ENCODE measurements at places on chromosomes 11 and 22.
A peak's percentile ranks its signal among the peaks of the same experiment; 100 is the strongest.

DNA sequence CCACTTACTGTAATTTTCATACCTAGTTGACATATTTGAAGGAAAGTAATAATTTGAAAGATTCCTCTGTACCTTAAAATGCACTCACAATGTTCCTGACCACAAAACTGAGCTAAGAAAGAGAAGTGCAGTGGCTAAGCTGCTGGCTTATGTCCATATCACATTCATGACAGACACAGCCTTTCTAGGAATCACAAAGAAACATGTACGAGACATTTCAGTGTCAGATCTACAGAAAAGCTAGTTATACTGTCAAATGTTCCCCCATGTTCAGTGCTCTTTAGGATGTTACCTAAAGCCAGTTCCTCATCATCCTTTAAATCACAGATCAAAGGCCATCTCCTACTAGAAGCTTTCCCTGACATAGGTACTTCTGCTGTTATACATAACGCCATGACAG lies 142.2 kb upstream of the C11orf58 start:
- DNase-seq = no peak

GRCh38 chr22:28978158-28978557 lies 83.5 kb downstream of the C22orf31 start:
- DNase-seq = peak; percentile 55

DNA sequence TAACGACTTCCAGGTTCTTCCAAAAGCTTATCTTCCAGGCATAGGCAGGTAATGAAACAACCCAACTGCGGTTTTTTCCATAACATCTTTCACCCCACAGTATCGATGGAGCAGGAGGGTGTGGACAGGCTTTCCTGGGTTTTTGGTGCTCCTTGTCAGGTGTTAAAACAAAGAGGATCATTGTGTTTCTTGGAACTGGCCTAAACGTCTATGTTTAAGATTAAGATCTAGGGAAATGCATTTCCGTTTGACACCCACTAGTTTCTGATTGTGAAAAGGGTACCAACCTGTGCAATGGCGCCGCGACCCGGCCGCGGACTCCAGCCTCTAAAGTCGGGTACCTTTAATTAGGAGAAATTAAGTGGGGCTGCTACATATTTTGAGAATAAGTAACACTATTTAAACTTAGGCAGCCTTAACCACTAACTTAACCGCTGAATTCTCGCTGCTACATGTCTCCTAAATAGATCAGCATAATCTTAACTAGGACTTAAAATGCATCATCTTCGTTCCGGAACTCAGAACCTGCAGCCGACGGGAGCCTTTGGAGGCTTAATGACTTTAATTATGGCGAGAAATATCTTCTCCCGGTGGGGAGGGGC lies 31.5 kb downstream of the C22orf31 start:
- peak; percentile 28 for DNase-seq

- no peak for DNase-seq
Measured at GRCh38 chr11:30131535-30131934, 99.3 kb upstream of the FSHB start.

- DNase-seq = no peak
Measured at GRCh38 chr11:95674657-95675358, 114.8 kb downstream of the FAM76B start.

- peak; percentile 58 for DNase-seq
Measured at GRCh38 chr11:3808861-3809623, 682 bp downstream of the PGAP2 start.

GRCh38 chr11:20438637-20439036 lies 51.1 kb downstream of the PRMT3 start:
- no peak for DNase-seq

DNA sequence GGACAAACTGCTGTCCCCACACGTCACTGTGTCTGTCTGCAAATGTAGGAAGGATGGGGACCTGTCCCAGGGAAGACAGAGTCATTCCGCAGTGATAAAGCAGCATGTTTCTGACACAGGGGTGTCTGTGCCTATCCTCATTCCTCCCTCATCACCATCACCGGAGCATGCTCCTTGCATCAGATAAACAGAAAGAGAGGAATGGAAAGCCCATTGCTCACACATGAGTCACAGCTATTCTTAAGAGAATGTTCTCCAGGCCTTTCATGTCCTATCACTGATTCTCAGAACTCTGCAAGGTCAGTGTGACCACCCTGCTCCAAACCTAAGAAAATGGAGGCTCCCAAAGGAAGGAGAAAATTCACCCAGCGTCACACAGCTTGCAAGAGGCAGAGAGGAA lies 38.9 kb downstream of the ZNF195 start:
- DNase-seq = peak; percentile 79

GRCh38 chr11:125978778-125979407 lies 33.0 kb downstream of the VSIG10L2 start:
- no peak for DNase-seq

DNA sequence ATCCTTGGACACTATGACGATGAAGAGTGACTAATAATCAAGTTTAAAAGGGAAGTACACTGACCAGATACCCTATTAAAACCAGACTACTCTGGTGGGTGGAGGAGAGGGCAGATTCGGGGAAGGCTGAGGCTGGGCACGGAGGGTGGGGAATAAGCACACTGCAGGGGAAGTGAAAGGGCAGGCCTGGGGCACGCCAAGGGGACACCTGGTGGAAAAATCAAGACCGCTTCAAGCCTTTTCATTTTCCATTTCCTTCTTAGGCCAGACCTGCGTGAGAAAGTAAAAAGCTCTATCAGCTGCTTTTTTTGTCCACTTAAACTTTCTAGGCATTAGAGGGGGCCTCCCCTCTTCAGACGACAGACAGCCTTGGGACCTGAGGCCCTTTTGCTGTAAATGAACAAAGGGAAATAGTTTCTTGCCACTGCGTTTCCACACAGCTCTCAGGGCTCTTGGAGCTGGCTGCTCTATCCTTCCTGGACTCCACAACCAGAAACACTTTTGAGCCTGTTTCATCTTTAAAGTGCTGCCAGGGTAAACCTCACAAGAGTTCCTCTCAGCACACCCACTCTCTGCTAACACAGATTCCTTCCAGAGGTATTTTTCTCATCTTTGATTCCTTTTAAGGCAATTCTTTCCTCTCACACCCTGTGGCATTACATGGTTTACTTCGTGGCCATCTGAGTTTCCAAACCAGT lies 25.0 kb upstream of the SERPIND1 start:
- no peak for DNase-seq

DNA sequence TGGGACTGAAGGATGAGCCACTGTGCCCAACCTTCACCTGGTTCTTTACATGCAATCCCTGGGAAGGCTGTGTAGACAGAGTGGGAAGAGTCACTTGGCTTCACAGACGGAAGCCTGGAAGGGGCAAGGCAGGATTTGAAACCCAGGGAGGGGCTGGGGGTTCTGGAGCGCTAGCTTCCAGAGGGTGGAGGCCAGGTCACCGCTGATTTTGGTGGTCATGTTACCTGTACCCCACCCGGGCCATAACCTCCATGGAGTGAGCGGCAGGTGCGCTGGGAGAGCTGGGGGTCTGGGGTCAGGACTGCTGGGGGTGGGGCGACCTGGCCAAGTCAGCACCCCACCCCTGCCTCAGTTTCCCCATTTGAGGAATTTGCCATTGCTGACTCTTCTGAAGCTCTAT lies 38.3 kb downstream of the PDGFB start:
- no peak for DNase-seq

DNA sequence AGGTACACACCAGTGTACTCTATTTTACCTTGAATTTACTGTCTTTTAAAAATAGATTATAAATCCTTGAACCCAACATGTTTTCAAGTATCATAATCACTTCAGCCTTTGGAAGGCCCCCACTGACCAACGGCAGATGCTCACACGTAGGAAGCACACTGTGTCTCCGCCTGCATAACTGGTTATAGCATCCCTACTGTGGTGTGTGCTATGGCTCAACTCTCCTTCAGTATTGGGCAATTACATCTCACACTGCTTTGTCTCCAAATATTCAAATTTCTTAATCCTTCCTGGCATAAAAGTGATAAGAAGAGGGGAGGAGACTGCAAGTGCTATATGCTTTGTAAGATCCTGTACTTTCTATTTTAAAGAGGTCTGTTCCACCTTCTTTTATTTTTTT lies 165.7 kb downstream of the CADM1 start:
- no peak for DNase-seq

DNA sequence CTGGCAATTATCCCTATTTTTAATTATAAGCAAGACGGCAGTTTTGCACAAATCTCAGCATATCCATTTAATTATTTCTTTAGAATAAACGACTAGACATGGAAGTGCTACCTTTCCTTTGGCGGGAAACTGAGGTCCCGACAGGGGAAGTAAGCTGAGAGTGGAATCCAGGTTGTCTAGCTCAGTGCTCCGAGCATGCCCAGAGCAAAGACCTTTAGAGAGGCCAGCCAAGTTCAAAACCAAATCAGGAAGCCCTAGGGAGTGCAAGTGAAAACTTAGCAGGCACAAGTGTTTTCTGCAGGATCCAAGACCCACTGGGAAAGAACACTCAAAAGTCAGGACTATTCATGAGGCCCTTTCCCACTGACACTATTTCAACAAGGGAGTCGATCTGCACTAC lies 22.7 kb upstream of the SCN2B start:
- DNase-seq = no peak

- DNase-seq = no peak
Measured at GRCh38 chr11:86571273-86571948, 101.0 kb downstream of the ME3 start.

Measured in GM03348 (cell line).